Activated naive CD8-positive, alpha-beta T cell treated with anti-CD3 and anti-CD28 coated beads, Interleukin-2, amount 10 ng/mL, durations not matched to agents 7 days and 5 days (primary cell): ENCODE measurements at places on chromosomes 3 and 15.

GRCh38 chr3:114234745-114235144 lies 2.6 kb downstream of the ZNF80 start:
- DNase-seq = no peak
- H3K27ac ChIP-seq = peak overlapping the region; percentile 63
- peaks cover 12% of the 10 kb centered on the region for H3K36me3 ChIP-seq
- H3K4me1 ChIP-seq = peaks cover 47% of the 10 kb centered on the region
- peak overlapping the region; percentile 49 for H3K4me3 ChIP-seq

DNA sequence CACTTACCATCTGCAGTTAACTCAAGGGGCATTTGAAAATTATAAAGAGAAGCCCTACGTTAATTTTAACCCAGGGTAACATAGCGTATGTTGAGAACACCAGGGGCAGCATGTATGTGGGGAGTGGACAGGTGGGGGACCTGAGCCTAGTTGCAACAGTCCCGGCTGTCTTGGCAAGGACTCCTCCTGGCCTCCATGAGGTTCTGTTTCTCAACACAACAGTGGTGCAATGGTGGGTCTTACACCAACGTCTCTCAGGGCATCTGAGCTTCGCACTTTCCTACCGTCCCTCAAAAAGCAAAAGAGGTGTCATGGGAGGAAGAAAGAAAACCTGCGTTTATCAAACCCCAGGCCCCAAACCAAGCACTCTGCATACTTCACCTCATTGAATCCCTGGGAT lies 50.6 kb downstream of the MGLL start:
- peaks cover 2% of the 10 kb centered on the region for H3K4me1 ChIP-seq
- no peaks in the 10 kb centered on the region for H3K36me3 ChIP-seq
- H3K27ac ChIP-seq = no peak overlapping the region
- H3K4me3 ChIP-seq = no peak overlapping the region

GRCh38 chr15:40241269-40242212 lies 2.7 kb downstream of the PAK6 start:
- no peaks in the 10 kb centered on the region for H3K36me3 ChIP-seq
- no peak for DNase-seq
- H3K4me3 ChIP-seq = no peak overlapping the region
- peaks cover 7% of the 10 kb centered on the region for H3K4me1 ChIP-seq
- peaks cover 20% of the 10 kb centered on the region for H3K27me3 ChIP-seq

GRCh38 chr3:139286825-139287224 lies 57.0 kb upstream of the MRPS22 start:
- no peaks in the 10 kb centered on the region for H3K36me3 ChIP-seq
- DNase-seq = no peak
- H3K4me1 ChIP-seq = no peaks in the 10 kb centered on the region

- H3K4me1 ChIP-seq = peaks cover 11% of the 10 kb centered on the region
- H3K36me3 ChIP-seq = no peaks in the 10 kb centered on the region
- no peaks in the 10 kb centered on the region for H3K27me3 ChIP-seq
- DNase-seq = no peak
Measured at GRCh38 chr3:126498929-126499328, 18.6 kb downstream of the UROC1 start.

DNA sequence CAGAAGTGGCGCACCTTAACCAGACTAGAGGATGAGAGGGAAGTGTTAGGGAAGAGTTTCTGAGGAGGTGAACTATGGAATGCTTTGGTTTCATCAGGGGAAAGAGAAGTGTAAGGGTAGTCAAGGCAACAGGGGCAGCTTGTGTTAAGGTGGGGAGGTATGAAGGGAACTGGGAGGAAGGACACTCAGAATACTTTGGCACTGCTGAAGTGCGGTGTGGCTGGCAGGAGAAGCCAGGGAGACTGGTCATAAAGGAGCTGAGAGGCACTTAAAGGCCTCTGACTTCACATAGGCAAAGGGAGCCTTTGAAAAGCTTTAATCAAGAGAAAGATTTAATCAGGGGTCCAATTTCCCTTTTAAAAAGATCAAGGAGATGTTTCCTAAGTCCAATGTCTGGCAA lies 129.0 kb downstream of the ERC2 start:
- H3K27me3 ChIP-seq = peaks cover 15% of the 10 kb centered on the region

DNA sequence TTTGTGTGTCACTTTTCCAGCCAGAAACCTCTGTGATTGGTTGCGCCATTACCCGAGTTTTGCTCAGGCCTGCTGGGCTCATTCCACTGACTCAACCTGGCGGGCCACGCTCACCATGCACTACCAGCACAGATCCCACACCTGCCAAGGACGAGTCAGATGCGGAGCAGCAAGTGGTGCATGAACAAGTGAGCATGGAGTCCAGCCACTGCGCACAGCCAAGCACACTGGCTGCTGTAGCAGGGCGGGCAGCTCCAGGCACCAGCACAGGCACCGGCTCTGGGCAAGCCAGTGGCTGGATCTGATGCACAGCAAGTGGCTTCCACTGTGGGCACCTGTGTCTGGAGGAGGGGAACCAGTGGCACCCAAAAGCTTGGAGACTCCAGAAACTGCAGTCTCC lies 110.4 kb downstream of the CBLB start:
- no peaks in the 10 kb centered on the region for H3K27me3 ChIP-seq
- H3K4me1 ChIP-seq = peaks cover 52% of the 10 kb centered on the region
- DNase-seq = no peak
- H3K27ac ChIP-seq = no peak overlapping the region

DNA sequence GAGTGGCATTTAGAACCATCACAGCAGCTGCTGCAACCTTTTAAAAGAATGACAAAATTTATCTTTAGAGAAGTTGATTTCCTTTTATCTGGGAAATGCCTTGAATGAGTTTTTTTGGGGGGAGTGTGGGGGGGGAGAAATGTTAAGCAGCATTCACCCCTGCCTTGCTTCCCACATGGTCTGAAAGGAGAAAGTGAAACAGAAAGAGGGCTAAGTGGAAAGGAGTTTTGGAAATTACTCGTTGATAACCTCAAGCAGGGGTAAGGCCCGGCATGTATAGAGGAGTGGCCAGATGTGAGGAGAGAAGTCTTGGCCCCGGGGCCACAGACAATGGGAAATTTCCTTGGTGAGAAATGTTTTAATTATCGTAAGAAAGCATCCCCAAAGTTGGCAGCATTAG lies 23.5 kb downstream of the B3GALNT1 start:
- peaks cover 50% of the 10 kb centered on the region for H3K36me3 ChIP-seq
- peaks cover 40% of the 10 kb centered on the region for H3K4me1 ChIP-seq
- peak overlapping the region; percentile 84 for H3K27ac ChIP-seq
- H3K4me3 ChIP-seq = peak overlapping the region; percentile 67
- no peaks in the 10 kb centered on the region for H3K27me3 ChIP-seq

GRCh38 chr15:41892621-41893421 lies 1.0 kb downstream of the SPTBN5 start:
- H3K4me1 ChIP-seq = peaks cover 23% of the 10 kb centered on the region
- peak; percentile 49 for DNase-seq
- peak overlapping the region; percentile 80 for H3K27ac ChIP-seq
- no peaks in the 10 kb centered on the region for H3K27me3 ChIP-seq
- no peaks in the 10 kb centered on the region for H3K36me3 ChIP-seq

DNA sequence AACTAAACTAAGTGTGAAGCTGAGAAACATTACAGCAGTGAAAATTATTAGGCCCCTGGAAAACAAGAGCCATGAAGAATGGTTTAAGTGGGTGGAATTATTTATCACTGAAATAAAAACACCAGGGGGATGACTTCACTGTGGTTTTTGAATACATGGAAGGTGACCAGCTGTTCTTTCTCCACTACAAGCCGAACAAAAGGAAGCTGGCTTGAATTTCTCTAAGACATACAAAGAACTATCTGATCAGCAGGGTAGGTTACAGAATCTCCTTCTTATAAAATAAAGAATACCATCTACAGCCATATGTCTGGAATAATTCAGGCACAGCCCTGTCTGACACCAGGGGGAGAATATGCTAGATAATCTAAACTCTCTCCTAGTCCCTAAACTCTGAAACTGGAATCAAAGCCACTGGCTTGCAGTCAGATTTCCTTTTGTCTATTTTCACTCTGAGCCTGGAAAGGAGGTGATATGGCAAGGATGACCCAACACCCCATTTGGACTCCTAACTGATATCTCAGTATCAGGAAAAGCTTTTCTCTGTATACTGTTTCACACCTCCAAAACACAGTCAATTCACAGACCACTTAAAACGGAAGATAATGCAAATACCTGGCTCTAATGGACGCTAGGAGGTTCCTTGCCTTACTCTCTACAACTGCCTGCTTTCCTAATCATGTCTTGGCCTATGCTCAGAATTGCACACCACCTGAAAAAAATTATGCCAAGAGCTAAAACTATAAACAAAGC lies 31.2 kb downstream of the SPATA12 start:
- no peaks in the 10 kb centered on the region for H3K36me3 ChIP-seq
- no peak overlapping the region for H3K4me3 ChIP-seq
- no peak for DNase-seq
- peaks cover 1% of the 10 kb centered on the region for H3K4me1 ChIP-seq
- peaks cover 10% of the 10 kb centered on the region for H3K27me3 ChIP-seq
- H3K27ac ChIP-seq = no peak overlapping the region

DNA sequence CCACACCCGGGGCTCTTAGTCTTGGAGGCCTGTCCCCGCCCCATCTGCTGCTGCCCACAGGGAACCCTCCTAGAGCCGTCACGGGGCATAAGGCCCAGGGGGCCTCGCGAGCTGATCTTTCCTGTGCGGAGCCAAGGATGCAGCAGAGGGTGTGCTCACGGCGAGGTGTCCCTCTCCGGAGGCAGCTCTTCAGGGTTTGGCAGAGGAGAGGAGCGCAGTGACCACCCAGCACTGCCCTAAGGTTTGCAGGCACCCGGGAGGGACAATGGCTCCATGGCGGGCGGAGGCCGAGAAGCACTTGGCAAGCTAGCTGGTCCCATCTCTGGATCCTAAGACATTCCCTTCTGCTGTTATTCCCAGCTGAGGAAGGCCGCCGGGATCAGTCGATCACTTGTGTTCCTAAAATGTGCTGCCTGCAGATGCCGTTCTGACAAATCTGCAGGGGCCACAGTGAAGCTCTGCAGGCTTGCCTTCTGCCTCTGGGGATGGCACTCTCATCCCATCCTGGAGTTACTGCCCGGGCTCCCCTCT lies 47.4 kb upstream of the PCSK6 start:
- no peak overlapping the region for H3K4me3 ChIP-seq
- no peaks in the 10 kb centered on the region for H3K27me3 ChIP-seq
- DNase-seq = no peak
- no peaks in the 10 kb centered on the region for H3K36me3 ChIP-seq

- no peak overlapping the region for H3K27ac ChIP-seq
- peaks cover 72% of the 10 kb centered on the region for H3K27me3 ChIP-seq
- no peaks in the 10 kb centered on the region for H3K36me3 ChIP-seq
- DNase-seq = no peak
- no peak overlapping the region for H3K4me3 ChIP-seq
- H3K4me1 ChIP-seq = peaks cover 3% of the 10 kb centered on the region
Measured at GRCh38 chr15:51089699-51090453, 4.8 kb downstream of the TNFAIP8L3 start.

- no peak overlapping the region for H3K27ac ChIP-seq
- DNase-seq = no peak
- peaks cover 4% of the 10 kb centered on the region for H3K36me3 ChIP-seq
- H3K27me3 ChIP-seq = no peaks in the 10 kb centered on the region
- no peak overlapping the region for H3K4me3 ChIP-seq
Measured at GRCh38 chr3:128323206-128324081, 143.2 kb downstream of the DNAJB8 start.

DNA sequence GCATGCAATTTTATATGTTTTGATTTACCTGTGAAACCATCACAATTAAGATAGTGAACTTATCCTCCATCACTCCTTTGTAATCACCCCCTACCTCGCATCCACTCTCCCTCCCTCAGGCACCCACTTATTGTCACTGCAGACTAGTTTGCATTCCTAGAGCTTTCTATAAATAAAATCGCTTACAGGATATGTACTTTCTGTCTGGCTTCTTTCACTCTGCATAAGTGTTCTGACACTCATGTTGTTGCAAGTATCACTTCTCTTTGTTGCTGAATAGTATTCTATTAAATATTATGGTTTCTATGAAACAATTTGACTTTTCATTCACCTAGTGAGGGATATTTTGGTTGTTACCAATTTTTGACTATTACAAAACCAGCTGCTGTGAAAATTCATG lies 139.3 kb downstream of the RSRC1 start:
- DNase-seq = no peak
- H3K4me3 ChIP-seq = no peak overlapping the region
- peaks cover 46% of the 10 kb centered on the region for H3K36me3 ChIP-seq
- H3K27me3 ChIP-seq = no peaks in the 10 kb centered on the region
- no peak overlapping the region for H3K27ac ChIP-seq

DNA sequence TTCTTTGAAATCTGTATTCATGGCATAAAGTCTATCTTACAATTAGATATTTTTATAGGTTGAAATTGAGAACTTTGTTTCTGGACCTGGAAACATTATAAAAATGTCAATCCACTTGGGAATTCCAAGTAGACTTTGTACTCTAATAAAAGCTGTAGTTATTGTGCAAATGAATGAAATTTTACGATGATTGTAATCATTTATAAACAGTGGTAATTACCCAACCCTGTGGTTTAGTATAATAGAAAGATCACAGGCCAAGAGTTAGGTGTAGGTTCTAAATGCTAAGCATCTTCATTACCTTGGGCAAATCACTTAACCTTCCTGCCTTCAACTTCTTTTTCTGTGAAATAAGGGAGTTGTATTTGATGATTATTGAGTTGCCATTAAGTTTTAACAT lies 13.2 kb upstream of the SLC7A14 start:
- no peak for DNase-seq
- no peaks in the 10 kb centered on the region for H3K36me3 ChIP-seq
- no peak overlapping the region for H3K4me3 ChIP-seq
- H3K4me1 ChIP-seq = no peaks in the 10 kb centered on the region

- H3K4me3 ChIP-seq = no peak overlapping the region
- no peaks in the 10 kb centered on the region for H3K36me3 ChIP-seq
- no peak overlapping the region for H3K27ac ChIP-seq
- no peaks in the 10 kb centered on the region for H3K4me1 ChIP-seq
- no peak for DNase-seq
Measured at GRCh38 chr3:3065876-3066275, 44.3 kb downstream of the IL5RA start.

DNA sequence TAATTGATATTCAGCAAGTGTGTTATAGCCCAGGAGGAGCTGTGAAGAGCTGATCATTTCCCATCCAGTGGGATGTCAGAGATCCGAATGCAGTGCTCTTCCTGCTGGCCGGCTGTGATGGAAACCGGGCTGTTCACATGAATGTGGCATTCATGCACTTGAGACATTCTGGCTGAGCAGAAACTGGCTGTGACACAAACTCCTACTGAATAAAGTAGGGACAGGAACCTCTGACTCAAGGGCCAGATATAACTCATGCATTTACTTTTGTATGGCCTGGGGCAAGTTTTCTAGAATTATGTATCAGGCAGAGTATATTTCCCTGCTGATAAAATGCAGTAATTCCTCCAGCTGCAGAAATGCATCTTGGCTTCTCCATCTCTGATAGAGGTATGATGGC lies 83.4 kb upstream of the FAM3D start:
- no peak overlapping the region for H3K4me3 ChIP-seq
- H3K36me3 ChIP-seq = no peaks in the 10 kb centered on the region
- no peak for DNase-seq

DNA sequence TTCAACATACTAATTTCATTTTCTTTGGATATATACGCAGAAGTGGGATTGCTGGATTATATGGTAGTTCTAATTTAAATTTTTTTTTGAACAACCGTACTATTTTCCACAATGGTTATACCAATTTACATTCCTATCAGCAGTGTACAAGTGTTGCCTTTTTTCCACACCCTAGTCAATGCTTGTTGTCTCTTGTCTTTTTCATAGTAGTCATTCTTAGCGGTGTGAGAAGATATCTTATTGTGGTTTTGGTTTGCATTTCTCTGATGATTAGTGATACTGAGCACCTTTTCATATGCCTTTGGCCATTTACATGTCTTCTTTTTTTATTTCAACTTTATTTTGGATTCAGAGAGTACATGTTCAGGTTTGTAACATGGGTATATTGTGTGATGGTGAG lies 153.1 kb downstream of the IL5RA start:
- H3K4me3 ChIP-seq = no peak overlapping the region
- no peaks in the 10 kb centered on the region for H3K36me3 ChIP-seq
- no peaks in the 10 kb centered on the region for H3K4me1 ChIP-seq
- DNase-seq = no peak
- H3K27ac ChIP-seq = no peak overlapping the region
